ENCODE measurements at places on chromosomes 7 and 10.

GRCh38 chr7:126303926-126304325, 948.8 kb downstream of the GRM8 start:
- no peak for DNase-seq

- DNase-seq, result no peak
Observed at GRCh38 chr10:78044699-78045098, 11.0 kb downstream of the RPS24 start.

DNA sequence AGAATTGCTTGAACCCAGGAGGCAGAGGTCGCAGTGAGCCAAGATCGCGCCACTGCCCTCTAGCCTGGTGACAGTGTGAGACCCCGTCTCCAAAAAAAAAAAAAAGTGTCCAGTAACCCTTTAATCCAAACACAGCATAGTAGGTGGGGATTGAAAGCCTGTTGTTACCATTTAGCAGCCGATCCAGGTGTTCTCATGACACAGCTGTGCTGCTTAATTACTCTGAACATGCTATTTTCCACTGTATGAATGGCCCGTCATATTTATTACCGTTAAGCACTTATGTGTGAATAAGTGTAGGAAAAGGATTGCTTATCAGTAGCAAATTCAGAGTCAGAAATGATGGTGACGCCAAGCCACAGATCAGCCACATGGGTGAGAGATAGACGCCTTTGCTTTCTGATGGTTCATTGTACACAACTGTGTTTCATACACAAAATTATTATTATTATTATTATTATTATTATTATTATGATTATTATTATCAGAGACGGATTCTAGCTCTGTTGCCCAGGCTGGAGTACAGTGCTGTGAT, 11.6 kb upstream of the ORAI2 start:
- no peak for DNase-seq

DNA sequence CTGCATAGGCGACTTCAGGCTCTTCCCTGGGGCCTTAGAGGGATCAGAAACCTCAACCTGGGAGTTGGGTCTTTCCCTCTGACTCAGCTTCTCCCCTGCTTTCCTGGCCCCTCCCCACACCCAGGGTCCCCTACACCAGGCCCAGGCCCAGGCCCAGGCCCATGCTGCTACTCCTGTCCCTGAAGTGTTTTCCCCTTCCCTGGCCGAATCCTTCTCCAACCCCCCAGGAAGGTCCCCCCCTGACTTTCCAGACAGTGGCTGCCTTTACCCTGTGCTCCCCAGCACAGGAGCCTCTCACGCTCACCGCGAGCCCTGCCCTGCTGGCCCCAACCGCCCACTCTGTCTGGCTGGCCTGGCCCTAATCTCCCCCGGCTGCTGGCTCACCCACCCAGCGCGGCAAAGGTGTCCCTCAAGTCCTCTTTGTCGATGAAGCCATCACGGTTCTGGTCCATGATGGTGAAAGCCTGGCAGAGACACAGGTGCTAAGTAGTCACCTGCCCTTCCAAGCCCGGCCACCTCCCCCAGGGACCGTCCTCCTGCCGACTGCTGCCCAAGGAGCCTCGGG, 6.4 kb downstream of the MYL10 start:
- no peak for DNase-seq

GRCh38 chr10:133235265-133235855, 2.3 kb upstream of the VENTX start:
- no peak for DNase-seq

DNA sequence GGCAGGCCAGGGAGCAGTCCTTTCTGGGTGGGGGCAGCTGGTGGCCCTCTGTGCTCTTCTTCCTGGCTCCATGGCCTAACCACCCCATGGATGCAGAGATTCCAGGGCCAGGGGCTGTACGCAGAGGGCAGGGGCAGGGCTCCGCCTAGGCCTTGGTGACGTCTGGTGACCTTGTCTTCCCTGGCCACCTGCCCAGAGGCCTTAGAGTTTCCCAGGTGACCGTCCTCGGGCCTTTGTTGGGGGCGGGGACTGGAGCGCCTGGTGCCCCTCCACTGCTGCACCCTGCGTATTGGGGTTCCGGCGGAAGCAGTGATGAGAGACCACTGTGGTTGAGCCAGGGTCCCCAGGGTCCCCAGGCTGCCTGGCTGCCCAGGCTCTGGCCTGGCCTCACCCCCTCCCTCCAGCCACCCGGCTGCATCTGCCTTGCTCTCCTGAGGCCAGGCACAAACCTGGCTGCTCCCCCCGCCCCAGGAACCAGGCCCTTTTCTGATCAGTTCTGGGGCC, 10.3 kb downstream of the PWWP2B start:
- no peak for DNase-seq

DNA sequence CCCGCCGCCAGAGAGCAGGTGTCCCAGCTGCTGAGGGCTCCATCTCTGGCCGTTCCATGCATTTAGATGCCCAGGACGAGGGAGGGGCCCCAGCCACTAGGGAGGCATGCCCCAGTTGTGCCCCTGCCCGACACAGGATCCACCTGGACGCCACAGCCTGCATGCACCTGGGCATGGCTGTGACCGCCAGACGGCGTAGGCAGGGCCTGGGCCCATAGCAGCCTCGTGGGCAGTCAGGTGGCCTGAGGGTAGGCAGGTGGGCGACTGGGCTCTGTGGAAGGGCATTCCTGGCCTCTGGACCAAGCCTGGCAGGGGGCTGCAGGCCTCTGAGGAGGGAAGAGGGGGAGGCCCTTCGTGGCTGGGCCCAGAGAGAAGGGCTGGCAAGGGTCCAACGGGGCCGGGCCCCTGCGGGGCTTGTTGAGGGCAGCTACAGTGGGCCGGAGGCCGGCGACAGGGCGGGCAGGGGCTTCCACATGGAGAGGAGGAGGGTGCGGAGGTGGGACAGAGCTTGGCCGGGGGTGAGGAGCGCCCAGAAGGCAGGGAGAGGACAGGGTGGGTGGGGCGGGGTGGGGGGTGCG, 76.0 kb upstream of the NKX6-2 start:
- no peak for DNase-seq

GRCh38 chr7:134085311-134085710, 41.8 kb upstream of the LRGUK start:
- no peak for DNase-seq

DNA sequence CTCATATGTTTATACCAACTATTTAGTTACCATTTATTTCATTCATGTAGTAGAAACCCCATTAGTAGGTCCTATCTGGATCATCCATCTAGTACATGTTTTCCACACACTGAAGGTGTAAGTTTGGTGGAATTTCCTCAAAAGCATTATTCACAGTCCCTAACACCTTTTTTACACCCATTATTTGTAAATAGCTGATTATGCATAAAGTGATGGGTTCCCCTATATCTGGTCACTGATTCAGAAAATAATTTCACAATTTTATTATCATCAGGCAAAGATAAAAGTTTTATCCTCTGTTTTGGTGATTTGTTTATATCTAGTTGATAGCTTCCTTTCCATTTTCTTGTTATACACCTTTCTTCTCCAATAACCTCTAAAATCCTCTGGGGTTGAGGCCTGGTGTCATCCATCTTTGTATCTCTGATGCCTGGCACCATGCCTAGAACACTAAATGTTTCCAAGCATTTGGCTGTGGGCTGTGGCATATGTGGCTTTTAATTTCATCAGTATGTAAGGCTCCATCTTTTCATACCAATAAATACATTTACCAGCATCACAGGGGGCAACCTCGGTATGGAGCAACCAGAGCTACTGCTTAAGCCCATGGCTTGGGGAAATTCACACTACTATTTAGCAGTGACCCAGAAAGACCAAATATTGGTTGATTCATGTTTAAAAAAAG, 1089.5 kb upstream of the LRRN3 start:
- no peak for DNase-seq

DNA sequence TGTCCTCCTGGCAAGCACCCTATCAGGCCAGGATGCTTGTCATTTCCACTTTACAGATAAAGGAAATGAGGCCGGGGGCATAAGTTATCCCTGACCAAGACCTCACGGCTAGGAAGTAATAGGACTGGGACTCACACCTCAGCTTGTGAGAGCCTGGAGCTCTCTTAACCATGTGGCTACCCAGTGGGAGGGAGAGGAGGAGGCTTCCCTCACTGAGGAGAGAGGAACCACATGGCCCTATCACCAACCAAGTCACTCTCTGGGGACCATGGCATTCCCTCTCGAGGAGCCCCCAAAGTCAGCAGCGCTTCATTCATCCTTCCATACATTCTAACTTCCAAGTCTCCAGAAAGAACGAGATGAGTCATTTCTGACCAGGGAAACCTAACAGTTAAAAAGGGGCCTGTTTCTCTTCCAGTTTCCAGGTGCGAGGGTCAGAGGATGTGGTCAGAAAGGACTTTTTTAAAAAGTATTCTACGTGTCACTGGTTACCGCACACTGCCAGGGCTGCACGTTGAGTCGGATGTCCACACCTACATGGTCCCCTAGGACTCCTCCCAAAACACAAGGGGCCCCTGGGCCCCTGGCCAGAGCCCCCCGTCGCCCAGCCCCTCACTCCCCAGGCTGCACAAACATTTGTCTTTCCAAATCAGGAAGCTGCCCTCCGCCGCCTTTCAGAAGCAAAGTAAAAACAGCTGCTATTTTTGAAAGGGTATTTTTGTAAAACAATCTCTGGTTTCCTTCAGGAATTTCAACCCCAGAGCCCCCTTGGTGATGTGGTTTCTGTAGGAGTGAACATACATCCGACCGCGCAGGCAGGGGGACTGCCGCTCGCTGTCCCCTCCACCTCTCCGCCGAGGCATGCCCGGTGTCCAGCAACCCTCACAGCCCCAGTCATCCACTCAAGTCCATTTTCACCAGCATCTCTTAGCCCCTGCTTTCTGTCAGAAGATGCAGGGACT, 128.2 kb upstream of the CHST15 start:
- no peak for DNase-seq

GRCh38 chr7:158587162-158588084, at the start of gene PTPRN2:
Gene PTPRN2 (minus strand): TSS chr7:158587823.
- peak; percentile 52 for DNase-seq

GRCh38 chr10:8133146-8133545, 78.7 kb downstream of the GATA3 start:
- peak; percentile 78 for DNase-seq

DNA sequence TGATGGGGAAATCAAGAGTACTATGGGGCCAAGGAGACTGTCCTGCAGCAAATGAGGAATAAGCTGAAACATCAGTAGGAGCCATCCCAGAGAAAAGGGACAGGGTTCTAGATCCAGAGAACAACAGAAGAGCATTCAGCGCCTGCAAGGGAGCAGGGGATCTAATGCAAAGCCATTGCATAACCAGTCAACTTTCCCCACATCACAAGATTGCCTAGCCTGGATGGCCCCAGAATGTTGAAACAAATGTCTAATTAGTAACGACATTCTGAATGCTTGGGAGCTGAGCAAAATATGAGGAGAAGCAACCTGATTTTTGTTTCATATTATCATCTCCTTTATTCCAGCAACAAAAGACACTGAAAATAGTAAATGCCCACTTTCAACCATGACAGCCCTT, 2.7 kb upstream of the MPP7 start:
- DNase-seq, result no peak

DNA sequence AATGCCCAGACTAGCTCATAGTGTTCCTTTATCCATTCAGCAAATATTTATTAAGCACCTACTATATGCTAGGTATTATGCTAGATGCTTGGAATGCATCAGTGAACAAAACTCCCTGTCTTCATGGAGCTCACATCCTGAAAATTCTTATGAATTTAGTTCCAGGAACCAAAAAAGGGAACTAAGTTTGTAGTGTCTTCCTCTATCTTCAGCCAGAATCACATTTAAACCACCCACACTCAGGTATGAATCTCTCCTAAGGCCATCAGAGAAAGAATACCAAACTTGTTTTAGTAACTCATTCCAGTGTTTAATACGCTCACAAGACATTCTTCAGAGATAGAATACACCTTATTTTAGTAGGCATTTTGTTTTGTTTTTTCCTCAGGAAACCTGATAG, 10.1 kb upstream of the EGR2 start:
- DNase-seq, result no peak

DNA sequence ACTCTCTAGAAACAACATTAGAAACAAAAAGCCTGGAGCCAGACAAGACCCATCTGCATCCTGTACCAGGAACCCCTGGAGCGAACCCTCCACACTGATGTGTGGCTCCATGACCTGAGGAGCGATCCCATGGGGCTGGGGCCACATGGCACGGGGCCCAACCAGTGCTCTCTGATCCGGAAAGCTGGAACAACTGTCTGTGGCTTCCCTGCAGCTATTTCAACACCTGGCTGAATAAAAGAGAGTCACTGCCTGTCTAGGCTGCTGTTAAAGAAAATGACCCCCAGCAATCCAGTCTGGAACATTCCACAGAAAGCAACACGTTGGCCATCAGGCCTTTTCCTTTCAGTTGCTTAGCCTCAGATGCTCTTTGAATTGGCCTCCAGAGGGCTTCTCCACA, 20.9 kb downstream of the UROS start:
- no peak for DNase-seq

DNA sequence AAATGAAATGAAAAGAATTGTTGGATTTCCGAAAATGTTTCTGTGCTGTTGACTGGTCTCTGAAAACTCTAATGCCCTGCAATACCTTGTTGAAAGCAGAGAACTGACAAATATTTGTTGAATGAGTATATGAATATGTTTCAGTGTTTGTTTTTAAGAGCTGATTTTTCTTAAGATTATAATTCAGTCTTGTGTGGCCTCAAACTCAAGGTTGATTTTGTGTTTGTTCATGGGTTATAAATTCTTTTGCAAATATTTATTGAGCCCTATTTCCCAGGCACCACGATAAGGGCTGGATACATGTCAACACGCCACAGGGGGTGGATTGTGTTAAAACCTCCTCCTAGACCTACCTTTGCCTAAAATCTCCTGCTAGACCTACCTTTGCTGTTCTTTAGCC, 203.9 kb upstream of the PLPP4 start:
- no peak for DNase-seq

DNA sequence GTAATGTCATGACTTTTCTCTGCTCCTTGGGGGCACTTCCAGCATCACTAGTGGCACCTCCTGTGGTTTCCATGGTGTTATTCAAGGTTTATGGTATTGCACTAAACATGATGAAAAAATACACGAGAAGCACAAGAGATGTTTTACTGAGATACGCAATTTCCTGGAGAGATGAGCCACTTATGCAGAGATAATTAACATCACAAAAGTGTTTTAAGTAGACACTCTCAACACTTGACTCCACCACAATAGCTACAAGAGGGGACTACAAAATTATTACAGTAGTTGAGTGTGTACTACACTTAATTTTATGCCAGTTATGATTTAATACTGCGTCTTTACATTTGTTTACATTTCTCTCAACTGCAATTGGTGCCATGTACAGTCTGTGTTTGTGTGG, 906.7 kb downstream of the DNAJB9 start:
- DNase-seq, result no peak

- no peak for DNase-seq
Observed at GRCh38 chr7:24885305-24885704, 94.7 kb downstream of the OSBPL3 start.

Data from stimulated activated effector memory CD8-positive, alpha-beta T cell treated with anti-CD3 and anti-CD28 coated beads, Interleukin-12 subunit alpha, Interleukin-12 subunit beta, amount 100 ng/mL, for 72 hours (primary cell).